Glomerular endothelial cell (primary cell): ENCODE measurements at places on chromosomes 13 and 19. TPM values are rescaled to one million over a fixed set of nuclear protein-coding genes. Genes with fewer than 3 reads are reported as not detected.

GRCh38 chr13:79427265-79427664 lies 21.2 kb upstream of the RBM26 start:
- DNase-seq = no peak

DNA sequence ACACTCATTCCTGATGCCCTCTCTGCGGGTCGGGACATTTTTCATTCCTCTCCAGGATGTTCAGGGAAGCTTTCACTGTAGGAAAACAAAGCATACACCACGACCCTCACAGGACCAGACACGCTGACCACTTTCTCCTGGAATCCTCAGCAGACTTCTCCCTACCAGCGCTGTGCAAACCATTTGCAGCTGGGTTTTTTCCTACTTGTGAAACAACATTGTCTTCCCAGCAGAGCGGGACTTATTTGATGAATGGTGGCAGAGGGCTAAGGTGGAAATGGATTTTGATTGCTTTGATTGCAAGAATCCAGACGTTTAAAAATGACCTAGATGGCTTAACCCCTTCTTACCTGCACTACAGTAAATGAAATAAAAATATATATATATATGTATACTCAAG lies 265.9 kb downstream of the TBC1D4 start:
- DNase-seq = no peak

- no peak for DNase-seq
These were observed 435.1 kb downstream of the EFNB2 start for GRCh38 chr13:106100171-106100919.

DNA sequence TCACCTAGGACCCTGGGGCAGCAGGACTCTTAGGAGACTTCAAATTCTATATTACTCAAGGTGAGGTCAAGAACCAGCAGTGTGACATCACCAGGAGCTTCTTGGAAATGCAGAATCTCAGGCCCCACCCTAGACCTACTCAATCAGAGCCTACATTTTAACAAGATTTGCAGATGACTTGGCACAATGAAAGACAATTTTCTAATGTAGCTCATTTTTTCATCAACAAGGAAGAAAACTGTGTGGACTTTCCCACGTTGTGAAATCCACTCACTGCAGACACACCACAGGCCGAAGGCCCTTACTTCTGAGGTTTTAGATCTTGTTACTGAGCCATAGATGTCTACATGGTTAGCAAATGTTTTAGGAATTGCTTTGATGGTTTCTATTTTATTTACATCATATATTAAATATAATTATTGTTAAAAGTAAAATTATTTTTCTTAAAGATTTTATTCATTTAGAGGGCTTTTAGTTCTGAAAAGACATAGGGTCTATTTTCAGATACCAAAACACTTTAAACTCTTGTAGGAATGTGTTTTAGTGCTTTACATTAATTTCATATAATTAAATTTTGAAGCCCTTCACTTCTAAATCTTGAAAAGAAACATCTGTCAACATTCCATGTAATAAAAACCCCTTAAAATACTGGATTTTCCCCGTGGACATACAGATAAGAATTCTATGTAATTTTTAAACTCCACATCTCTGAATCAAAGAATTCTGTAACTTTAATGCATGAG lies 18.5 kb upstream of the STARD13 start:
- DNase-seq = no peak

- no peak for DNase-seq
These were observed 6.3 kb upstream of the MRPS31 start for GRCh38 chr13:40777166-40777808.

Gene TEX29
- not detected in 2 replicates for total RNA-seq

Gene SIGLEC5
- 0.93 TPM in 1 of 2 replicates, not detected in the other for total RNA-seq

- no peak for DNase-seq
These were observed 12.0 kb downstream of the KASH5 start for GRCh38 chr19:49400029-49400428.

- DNase-seq = no peak
These were observed 17.7 kb downstream of the CEACAM8 start for GRCh38 chr19:42577016-42577415.

DNA sequence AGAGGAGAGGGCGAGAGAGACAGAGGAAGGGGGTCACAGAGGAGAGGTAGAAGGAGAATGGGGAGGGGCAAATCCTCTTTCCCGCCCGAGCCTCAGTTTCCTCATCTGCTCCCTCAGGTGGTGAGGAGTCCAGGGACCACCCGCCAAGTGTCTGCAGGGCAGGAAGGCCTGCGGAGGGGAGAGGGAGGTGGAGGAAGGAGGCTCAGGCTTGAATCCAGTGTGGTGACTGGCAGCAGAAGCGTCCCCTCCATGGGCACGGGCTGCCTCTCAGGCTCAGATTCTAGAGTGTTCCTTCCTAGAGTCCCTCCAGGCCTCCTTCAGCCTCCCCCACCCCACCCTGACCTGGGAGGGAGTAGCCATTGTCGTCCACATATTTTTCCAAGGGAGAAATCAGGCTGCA lies 16.5 kb upstream of the GARIN5A start:
- no peak for DNase-seq

DNA sequence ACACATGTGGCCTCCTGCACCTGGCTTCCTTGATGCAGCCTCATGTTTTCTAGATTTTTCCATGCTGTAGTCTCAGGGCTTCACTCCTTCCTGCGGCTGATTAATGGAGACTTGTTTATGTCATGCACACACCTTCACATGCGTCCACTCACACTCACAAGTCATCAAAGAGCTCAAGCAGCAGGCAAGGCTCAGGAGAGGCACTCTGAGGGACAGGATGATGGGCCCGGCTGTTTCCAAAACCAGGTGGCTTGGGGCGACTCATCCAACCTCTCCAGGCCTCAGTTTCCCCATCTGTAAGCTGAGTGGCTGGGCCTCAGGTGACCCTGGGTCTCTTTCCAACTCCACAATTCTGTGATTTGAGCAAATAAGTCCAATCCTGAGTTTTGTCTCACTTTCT lies 36.9 kb downstream of the RASA3 start:
- DNase-seq = no peak

GRCh38 chr19:35843676-35844481 lies 8.4 kb downstream of the NPHS1 start:
- DNase-seq = no peak

Gene GNA15
- total RNA-seq = 0.06 and 0.53 TPM in 2 replicates

Gene ZNF432
- 6.1 and 7.7 TPM in 2 replicates for total RNA-seq

DNA sequence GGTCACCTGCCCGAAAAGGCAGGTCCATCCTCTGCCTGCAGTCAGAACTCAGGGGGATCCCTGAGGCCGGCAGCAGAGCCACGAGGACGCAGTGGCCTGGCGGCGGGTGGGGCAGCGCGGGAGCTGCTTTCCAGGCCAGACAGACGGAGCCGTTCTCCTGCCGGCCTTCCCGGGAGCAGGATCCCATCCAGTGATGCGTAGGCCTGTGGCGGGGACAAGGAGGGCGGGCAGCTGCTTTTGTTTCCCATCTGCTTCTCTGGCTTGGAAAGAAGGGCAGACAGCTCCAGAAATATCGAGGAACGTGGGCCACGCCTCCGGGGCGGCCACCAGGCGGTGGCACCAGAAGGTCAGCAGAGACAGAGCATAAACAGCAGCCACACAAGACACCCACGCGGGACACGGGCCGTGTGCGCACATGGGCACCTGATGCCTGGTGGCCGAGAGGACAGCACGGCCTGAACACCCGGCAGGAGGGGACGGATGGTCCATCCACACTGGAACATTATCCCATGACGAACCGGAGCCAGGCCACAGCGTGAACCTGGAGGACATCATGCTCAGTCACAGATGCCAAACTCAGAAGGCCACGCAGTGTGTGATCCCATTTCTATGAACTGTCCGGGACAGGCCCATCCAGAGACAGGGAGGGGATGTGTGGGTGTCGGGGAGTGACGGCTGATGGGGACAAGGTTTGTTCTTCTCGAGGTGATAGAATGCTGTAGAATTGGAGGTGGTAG lies 13.9 kb upstream of the MKNK2 start:
- no peak for DNase-seq

- no peak for DNase-seq
These were observed 14.0 kb upstream of the ZNF347 start for GRCh38 chr19:53172889-53173288.

Gene EGLN2
- 93.6 and 120 TPM in 2 replicates for total RNA-seq

GRCh38 chr13:74230984-74231501 lies 96.8 kb upstream of the KLF12 start:
- no peak for DNase-seq

DNA sequence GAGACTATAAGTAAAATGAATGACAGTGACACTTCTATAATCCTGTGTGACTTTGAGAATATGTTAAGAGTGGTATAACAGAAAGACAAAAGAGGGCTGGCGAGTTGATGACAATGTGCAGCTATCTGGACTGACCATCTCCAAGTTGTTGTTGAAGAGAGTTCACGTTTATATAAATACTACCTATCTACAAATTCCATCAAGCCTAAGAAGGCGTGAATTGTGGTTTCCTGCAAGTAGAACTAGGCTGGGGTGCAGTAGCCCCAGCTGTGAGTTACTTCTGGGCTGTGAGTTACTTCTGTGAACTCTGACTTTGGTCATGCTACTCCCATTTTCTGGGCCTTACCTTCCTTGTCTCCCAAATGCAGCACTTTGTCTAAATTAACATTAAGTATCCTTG lies 561.0 kb downstream of the TBC1D4 start:
- no peak for DNase-seq

DNA sequence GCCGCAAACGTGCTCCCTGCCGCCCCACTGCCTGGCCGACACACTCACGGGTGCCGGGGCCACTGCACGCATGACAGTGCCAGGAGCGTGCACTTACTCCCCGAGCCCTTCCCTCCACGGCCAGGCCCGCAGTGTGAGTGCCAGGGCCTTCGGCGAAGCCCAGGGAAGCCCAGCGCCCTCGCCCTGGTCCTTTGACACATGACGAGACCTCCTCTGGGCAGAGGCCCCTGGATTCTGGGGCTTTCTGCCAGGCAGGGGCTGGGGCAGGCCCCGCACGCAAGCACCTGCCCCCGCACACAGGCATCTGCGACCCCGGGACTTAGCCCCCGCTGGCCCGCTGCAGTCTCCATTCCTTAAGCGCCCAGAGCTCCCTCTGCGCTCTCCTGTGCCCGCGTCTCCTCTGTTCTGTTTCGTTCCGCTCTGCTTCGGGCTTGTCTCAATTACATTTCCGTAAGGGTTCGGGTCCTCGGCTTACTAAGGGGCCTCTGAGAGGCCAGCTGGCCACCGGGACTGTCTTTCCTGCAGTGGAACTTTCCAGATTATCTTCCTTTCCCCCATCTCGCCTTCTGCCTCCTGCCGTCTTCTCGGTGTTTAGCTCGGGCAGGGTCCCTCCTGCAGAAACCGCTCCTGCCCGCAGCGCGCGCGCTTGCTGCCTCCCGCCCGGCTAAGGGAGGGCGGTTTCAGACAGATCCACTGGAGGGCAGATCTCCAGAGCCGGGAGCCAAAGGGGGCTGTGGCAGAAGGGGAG lies 98.8 kb downstream of the ING1 start:
- no peak for DNase-seq

GRCh38 chr19:43782311-43782660 lies 1.5 kb upstream of the KCNN4 start:
- no peak for DNase-seq

Gene ANKRD24
- total RNA-seq = 0.05 and 2.1 TPM in 2 replicates

DNA sequence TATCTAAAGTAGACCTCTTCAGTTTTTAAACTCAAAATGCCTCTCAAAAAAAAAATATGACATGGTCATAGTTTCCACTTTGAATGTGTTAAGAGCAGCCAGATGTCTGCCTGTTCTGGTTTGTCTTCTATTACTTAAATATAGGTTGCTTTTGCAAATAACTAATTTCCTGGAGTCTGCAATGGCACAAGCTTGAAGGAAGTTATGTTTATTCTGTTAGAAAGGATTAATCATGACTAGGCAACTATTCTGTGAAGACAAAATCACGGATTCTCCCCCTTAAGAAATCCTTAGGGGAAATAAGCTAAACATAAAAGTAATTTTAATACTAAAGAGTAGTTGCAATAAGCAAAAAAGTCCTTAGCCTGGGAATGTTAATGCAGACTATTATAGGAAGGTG lies 26.3 kb downstream of the SKA3 start:
- no peak for DNase-seq

GRCh38 chr13:75985132-75985531 lies 349.0 kb downstream of the LMO7 start:
- no peak for DNase-seq

DNA sequence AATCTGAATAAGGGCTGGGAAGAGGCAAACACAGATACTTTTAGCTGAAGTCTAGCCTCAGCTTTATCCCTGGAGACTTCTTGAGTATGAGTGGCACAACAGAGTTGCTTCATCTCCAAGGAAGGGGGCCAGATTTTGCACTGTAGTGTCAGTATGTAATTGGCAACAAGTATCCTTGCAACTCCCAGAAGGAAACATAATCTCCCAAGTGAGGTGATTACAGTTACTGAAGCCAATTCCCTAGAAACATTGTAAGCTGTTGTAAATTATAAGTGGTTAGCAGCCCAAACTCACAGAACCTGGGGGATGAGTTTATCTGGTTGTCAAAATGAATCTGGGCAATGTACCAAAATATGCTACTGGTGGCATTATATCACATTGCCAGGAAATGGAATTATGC lies 2065.7 kb upstream of the PCDH20 start:
- no peak for DNase-seq

- DNase-seq = peak; percentile 97
These were observed at the start of gene TOMM40 for GRCh38 chr19:44891016-44891882. Gene TOMM40, plus strand, starts transcription at chr19:44891254. Its CDS starts 162 bp downstream, at chr19:44891416.

GRCh38 chr19:2791876-2792275 lies 6.6 kb downstream of the THOP1 start:
- no peak for DNase-seq

Gene RNF17
- total RNA-seq = 0.58 TPM in 1 of 2 replicates, not detected in the other

DNA sequence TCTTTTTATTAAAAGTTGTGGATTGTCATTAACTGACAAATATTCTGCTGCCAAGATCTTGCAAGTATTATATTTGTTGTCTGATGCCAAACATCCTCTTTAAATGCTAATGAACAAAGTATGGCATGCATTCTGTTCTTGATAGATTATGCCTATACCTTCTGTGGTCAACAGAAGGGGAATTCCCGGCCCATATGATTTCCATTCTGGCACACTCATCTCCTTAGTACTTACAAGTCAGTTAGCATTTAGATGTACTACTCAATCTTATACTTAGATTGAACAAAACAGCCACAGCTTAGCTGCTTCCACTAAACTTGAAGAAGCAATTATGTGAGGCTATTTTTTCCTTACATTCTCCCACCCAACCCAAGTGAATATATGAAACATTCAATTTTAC lies 246.1 kb upstream of the DACH1 start:
- DNase-seq = no peak

GRCh38 chr13:51019026-51019425 lies 92.0 kb downstream of the C13orf42 start:
- DNase-seq = no peak

DNA sequence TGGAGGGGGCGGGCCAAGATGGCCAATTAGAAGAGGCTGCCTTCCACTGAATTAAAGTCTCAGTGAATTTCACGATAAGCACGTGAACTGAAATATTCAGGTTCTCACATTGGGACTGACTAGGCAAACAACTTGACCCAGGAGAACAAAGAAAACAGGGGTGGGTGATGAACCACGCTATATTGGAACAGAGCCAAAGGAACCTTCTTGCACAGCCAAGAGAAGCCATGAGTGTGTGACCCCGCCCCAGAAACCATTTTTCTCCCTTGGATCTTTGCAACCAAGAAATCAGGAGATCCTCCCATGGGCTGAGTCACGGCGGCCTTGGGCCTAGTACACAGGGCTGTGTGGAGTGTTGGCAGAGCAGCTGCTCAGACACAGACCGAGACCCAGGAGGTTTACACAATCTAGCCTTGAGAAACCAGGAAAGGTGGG lies 36.8 kb downstream of the ERICH4 start:
- DNase-seq = peak; percentile 94

Gene BST2
- 22.8 and 111 TPM in 2 replicates for total RNA-seq

Gene ZNF724
- total RNA-seq = 2.5 and 4.9 TPM in 2 replicates
